SJCRH30 (cell line): ENCODE measurements at places on chromosomes 1 and 21. TPM values are rescaled to one million over a fixed set of nuclear protein-coding genes. Genes with fewer than 3 reads are reported as not detected.

DNA sequence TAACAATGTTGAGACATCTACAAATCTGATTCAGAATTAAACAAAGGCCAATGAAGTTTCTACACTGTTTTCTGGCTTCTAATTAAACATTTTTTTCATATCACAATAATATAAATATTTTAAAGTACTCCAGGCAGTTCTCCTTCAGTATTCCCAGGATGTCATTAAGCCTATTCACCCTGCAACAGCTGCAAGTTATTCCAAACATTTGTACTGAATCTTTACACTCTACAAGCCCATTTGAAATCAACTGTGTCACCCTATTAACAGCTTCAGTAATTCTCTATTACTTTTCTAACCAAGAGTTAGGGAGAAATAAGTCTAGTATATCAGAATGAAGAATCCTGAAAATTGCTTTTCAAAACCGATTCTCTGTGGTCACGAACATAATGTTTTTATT lies 124.6 kb downstream of the OLFML2B start:
- DNase-seq = no peak
- H3K4me1 ChIP-seq = peaks cover 15% of the 10 kb centered on the region
- H3K4me3 ChIP-seq = no peak overlapping the region
- no peaks in the 10 kb centered on the region for H3K36me3 ChIP-seq

Gene FBXO2
- total RNA-seq = not detected in 2 replicates

Gene RGS4
- total RNA-seq = 0.05 and 0.12 TPM in 2 replicates

Gene OR6N1
- total RNA-seq = not detected in 2 replicates

DNA sequence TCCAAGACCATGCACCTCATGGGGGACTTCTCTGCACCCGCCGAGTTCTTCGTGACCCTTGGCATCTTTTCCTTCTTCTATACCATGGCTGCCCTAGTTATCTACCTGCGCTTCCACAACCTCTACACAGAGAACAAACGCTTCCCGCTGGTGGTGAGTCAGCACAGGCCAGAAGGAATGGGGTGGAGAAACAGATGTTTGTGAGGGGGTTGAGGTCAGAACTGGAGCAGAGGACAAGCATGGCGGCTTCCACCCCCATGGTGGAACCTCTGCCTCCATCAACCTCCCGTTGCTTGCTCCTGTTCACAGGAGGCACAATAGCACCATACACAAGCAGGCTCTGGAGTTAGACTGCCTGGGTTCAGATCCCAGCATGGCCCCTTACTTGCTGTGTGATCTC lies 6.9 kb upstream of the ATXN7L2 start:
- H3K27ac ChIP-seq = no peak overlapping the region
- DNase-seq = no peak
- H3K36me3 ChIP-seq = no peaks in the 10 kb centered on the region
- H3K4me1 ChIP-seq = no peaks in the 10 kb centered on the region
- 0 out of 2 replicates have a peak, but pooled peaks cover 3% of the 10 kb centered on the region for H3K27me3 ChIP-seq
- H3K4me3 ChIP-seq = no peak overlapping the region

DNA sequence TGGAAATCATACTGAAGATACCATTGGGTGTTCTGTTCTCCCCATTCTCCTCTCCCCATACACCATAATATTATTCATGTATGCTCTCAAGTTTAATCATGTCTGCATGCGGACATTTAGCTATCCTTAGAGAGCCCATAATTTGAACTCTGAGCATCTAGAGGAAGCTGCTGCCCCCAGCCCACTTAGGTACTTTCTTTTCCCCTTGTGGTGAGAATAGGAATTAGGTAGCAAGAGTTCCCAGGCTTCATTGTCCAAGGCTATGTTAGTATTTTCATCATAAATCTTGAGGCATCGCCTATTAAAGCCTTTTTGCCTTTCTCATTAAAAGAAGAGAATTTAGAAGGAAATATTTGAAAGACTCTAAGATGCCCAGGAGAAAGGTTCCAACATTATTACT lies 96.3 kb downstream of the ROR1 start:
- no peaks in the 10 kb centered on the region for H3K27me3 ChIP-seq
- no peak overlapping the region for H3K4me3 ChIP-seq
- H3K27ac ChIP-seq = no peak overlapping the region
- no peaks in the 10 kb centered on the region for H3K36me3 ChIP-seq

- H3K36me3 ChIP-seq = no peaks in the 10 kb centered on the region
- DNase-seq = no peak
- H3K4me3 ChIP-seq = no peak overlapping the region
- no peaks in the 10 kb centered on the region for H3K4me1 ChIP-seq
- peaks cover 8% of the 10 kb centered on the region; the same call in 1 of the 2 replicates for H3K27me3 ChIP-seq
- H3K27ac ChIP-seq = no peak overlapping the region
Observed at GRCh38 chr1:29983321-29983720, 740.1 kb downstream of the MATN1 start.

DNA sequence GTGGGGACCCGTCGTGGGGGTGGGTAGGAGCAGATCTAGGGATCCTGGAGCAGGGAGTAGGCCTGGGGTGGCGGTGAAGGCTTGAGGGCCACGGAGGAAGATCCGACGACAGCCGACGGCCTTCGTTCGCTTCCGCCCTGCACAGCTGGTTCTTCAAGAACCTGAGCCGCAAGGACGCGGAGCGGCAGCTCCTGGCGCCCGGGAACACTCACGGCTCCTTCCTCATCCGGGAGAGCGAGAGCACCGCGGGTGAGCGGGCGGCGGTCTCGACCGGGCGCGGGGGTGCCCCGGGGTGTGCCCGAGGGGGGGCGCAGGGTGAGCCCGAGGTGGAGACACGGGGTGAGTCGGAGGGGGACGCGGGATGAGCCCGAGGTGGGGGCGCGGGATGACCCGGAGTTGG lies 16.5 kb upstream of the HDAC1 start:
- H3K27me3 ChIP-seq = peaks cover 3% of the 10 kb centered on the region; the same call in 1 of the 2 replicates
- no peak overlapping the region for H3K4me3 ChIP-seq
- no peak overlapping the region for H3K27ac ChIP-seq
- no peaks in the 10 kb centered on the region for H3K36me3 ChIP-seq
- no peaks in the 10 kb centered on the region for H3K4me1 ChIP-seq
